ENCODE measurements at places on chromosomes 1 and 21.

GRCh38 chr1:5906966-5907365, 85.3 kb downstream of the NPHP4 start:
- DNase-seq: no peak

DNA sequence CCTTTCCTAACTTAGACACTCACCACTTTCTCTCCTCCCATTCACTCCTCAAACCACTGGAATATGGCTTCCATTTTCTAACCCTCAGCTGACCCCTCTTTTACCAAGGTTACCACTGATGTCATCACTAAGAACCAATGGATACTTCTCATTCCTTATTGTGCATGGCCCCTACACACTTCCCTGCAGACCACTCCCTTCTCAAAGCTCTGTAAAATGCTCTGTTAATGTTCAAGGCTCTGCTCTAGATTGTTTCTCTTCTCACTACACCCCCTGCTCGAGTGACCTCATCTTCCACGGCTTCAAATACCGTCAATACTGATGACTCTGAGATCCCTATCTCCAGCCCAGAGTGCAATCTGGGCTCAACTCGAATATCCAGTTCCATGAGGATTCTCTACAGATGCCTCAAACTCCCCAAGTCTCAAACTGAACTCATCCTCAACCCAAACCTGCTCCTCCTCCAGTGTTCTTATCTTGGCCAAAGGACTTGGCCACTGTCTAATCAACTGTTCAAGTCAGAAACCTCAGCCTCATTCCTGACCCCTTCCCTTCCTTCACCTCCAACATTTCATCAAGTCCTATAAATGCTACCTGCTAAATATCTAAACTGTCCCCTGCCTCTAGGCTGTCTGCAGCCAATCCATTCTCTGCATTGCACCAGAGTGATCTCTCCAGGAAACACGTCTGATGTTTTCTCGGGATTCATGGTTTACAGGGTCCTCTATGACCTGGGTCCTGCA, 41.3 kb upstream of the BMP8B start:
- DNase-seq: no peak

DNA sequence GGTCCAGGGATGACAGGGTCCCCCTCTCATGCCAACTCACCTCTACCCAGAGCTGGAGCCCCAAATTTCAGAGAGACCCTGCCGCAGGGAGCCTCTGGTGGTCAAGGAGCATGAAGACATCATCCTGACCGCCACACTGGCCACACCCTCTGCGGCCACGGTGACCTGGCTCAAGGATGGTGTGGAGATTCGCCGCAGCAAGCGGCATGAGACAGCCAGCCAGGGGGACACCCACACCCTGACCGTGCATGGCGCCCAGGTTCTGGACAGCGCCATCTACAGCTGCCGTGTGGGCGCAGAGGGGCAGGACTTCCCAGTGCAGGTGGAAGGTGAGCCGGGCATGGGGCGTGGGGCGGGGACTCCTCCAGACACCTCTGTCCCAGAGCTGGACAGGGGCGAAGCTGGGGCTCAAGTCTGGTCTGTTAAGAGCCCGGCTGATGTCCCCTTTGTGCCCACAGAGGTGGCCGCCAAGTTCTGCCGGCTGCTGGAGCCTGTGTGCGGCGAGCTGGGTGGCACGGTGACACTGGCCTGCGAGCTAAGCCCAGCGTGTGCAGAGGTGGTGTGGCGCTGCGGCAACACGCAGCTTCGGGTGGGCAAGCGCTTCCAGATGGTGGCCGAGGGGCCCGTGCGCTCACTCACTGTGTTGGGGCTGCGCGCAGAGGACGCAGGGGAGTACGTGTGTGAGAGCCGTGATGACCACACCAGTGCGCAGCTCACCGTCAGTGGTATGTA, 66.0 kb downstream of the OBSCN start:
- DNase-seq: no peak

DNA sequence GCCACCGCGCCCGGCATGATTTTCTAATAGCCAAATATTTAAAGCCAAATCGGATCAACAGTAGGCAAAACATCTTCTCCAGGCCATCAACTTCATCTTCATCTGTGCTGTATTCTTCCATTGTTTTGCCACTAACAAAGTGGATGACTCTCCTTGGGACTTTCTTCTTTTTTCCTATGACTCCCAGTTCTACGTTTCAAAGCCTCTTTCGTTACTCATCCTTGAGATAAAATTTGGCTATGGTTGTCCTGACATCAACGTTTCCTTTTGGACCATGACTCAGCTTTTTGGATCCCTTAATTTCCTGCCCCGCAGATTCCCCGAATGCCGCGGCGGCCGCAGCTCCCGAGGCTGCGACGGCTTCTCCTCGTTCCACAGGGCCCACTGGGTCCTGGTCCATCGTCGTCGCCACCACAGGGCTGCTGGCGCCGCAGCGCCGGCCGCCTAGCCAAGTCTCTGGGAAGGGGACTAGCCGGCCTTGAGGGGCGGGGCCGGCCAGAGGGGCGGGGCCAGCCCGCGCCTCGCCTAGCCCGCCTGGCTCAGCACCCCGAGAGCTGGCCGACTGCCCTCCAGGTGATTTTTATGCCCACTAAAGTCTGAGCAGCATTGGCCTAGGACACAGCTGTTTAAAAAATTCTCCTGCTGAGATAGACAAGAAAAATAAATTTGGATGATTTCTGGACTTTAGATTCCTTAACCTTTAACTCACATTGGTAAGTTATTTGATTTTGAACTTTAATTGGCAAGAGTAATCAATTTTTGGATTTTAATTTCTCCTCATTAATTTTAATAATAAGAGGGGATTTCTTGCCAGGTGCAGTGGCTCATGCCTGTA, 93.9 kb downstream of the ADCY10 start:
- DNase-seq: no peak

- no peak for DNase-seq
Observed at GRCh38 chr1:150566589-150567340, 12.6 kb downstream of the MCL1 start.

All from stimulated activated CD4-positive, alpha-beta T cell treated with anti-CD3 and anti-CD28 coated beads, Interleukin-1b, Interleukin-23, amount 100 ng/mL, for 4 hours (primary cell).